Esophagus squamous epithelium (tissue), 5 donors: ENCODE measurements at places on chromosomes 2 and 18.

DNA sequence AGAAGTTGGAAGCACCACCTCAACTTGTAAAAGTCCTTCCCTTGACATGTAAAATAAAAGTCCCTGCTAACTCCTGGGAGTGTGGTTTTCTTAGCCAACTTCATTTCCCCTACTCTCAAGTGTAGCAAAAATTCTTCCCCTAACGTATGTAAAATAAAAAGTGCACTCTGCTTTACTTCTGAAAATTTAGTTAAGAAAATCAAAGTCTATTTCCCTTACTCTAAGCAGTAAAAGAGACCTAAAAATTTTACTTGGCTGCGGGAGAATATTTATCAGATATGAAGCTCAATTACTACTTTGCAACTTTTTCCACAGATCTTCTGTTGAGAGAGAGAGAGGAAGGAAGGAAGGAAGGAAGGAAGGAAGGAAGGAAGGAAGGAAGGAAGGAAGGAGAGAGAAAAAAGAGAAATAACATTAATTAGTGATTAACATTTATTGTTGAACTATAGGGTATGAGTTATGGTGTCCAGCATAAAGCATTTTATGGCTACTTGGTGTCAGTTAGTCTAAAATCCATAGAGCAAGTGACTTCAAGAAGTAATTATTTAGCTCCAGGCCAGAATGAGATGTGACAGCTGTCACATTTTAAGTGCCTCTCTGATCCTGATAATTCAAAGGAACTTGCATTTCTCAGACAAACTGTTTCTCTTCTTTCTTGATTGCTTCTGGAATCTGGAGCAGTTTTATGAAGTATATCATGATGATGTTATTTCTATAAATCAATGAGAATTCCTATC is 210.3 kb downstream of the TMX3 start:
- no peak for DNase-seq

DNA sequence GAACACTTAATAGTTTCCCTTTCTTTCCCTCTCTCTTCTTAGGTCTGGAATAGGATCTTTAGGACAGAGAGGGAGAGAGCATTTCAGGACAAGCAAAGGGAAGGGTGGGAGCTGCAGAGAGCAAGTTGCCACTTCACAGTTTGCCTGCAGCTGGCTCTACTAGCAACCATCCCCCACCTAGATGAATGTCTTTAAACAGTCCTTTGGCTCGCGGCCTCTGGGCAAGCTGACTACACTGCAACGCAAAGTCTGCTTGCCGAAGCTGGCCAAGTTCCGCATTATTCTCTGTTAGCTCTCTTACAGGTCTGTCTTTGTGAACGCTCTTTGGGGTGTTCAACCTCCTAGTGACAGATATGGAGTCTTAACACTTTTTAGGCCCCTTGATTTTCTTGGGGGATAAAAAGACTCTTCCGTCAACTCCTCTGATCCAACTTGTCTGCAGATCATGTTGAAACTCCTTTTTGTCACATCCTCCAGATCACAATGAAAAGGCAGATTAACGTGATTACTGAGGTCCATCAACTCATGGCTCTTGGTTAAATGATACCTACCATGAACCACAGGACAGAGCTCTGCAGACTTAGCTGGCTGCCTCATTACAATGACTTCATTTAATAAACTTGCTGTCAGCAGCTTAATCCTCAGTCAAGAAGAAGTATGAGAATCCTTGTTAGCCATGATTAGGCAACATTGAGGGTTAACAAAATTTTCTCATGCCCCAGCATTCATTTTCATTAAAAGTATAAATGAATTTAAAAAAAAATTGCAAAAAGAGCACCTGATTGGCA is 74.6 kb downstream of the SLC4A3 start:
- DNase-seq: no peak

DNA sequence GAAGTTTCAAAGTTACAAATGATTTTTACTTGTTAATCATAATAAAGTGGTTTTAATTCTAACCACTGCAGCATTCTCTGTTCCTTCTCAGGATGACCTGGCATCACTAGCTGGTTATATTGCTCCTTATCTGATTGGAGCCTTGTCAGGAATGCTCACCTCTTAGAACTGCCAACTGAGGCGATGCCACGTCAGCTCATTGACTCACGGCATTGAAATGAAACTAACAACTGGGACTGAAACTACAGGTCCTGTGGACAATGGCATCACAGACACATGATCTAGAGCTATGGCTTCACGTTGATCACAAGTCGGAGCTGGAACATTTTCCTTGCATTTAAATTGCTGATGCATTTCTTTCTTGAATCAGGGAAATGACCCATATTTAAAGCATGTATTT is 54.9 kb upstream of the MAP2 start:
- no peak for DNase-seq

- no peak for DNase-seq
Measured at GRCh38 chr2:13003500-13003899, 286.8 kb downstream of the TRIB2 start.

GRCh38 chr2:239212121-239212928 is 188.5 kb downstream of the HDAC4 start:
- no peak for DNase-seq

GRCh38 chr2:86260978-86261377 is 61.7 kb downstream of the MRPL35 start:
- DNase-seq: no peak

DNA sequence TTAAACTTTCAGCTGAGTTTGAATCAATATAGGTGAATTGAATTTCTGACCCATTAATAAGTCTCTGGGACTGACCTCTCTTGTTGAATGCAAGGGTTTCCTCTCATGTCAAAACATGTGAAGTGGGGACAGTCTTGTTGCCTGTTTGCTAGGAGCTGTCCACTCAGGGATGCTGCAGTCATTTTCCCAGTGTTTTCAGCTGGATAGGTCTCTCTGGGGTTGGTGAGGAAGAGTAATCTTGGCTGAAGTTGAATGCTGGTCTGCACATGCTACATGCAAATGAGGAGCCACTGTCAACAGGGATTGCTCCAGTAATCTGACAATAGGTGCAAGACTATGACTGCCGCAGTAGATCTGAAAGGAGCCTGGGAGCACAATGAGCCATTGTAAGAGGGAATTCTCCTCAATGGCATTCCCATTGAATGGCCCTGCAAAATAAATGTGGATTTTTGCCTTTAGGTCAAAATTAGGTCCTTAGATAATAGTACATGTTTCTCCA is 34.1 kb upstream of the IL1RL1 start:
- no peak for DNase-seq

- DNase-seq: no peak
Measured at GRCh38 chr2:181911830-181912229, 20.3 kb downstream of the ITPRID2 start.

- DNase-seq: no peak
Measured at GRCh38 chr2:219908538-219908937, 281.1 kb downstream of the SLC4A3 start.

GRCh38 chr2:169007941-169008340 is 23.2 kb downstream of the ABCB11 start:
- DNase-seq: no peak

GRCh38 chr2:159010340-159010739 is 41.9 kb downstream of the TANC1 start:
- DNase-seq: no peak

GRCh38 chr2:104825124-104825865 is 28.6 kb upstream of the POU3F3 start:
- DNase-seq: no peak

- no peak for DNase-seq
Measured at GRCh38 chr2:112520234-112520783, 22.0 kb upstream of the POLR1B start.

GRCh38 chr2:159710601-159711180 is 1.6 kb upstream of the MARCHF7 start:
- no peak for DNase-seq

DNA sequence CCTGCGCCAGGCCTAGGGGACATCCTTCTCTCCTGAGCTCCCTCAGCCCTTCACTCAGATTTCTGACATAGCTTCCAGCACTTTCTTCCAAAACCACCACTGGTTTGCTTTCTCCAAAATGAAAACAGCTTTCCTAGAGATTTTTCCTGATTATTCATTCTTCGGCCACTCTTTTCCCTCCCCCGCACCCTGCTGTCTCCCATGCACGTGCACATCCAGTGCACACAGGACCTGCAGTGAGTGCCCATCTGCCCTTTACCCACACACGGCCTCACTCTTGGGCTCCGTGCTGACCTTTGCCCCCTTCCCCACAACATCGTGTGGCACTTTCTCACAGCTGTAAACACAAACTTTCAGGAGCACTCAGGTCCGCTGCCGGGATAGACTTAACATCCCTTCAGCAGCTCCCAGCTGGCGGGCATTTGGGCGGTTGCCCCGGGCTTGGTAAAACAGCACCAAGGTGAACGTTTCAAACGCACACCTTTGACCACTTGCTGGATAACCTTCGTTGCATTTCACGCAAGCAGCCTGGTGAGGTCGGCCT is 25.8 kb downstream of the KIF1A start:
- no peak for DNase-seq

GRCh38 chr18:40473221-40474029 is 1481.6 kb upstream of the PIK3C3 start:
- no peak for DNase-seq

GRCh38 chr2:170813611-170814532 is 2.8 kb upstream of the GAD1 start:
- no peak for DNase-seq

- no peak for DNase-seq
Measured at GRCh38 chr18:49185623-49186022, 234.9 kb upstream of the SMAD7 start.

DNA sequence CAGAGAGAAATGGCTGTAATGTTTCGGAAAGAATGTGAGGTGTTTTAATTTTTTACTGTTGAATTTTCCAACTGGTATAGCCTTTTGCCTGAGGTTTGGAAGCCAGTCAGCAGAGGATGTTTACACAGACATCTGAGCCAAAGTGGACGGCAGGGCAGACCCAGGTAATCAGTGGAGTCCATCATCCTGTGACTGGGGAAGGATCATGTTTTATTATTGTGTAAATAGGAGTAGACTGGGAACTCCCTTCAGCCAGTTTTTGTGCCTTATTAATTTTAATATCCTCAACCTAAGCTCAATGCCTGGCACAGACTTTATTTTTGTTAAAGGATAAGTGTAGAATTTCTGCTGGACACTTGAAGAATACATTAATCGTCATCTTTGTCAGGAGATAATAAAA is 142.0 kb upstream of the GAREM1 start:
- no peak for DNase-seq

DNA sequence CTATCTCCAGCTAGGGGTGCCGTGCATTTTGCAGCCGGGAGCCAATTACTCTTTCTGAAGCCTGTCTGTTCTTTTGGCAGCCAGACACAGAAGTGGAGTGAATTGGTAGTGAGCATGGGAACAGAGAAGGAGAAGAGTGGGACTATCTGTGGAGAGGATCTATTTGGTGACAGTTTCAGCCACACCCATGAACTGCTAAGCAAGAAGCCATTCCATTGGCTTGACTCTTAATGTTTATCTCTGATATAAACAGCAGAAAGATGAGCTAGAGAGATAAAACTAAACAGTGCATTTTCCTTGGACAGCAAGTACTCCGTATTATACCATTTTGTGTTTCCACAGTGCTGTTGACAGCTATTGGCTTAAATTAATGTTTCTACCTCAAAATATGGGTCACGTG is 259.6 kb upstream of the THUMPD2 start:
- DNase-seq: no peak

GRCh38 chr18:48367557-48367956 is 41.6 kb downstream of the ZBTB7C start:
- DNase-seq: no peak

DNA sequence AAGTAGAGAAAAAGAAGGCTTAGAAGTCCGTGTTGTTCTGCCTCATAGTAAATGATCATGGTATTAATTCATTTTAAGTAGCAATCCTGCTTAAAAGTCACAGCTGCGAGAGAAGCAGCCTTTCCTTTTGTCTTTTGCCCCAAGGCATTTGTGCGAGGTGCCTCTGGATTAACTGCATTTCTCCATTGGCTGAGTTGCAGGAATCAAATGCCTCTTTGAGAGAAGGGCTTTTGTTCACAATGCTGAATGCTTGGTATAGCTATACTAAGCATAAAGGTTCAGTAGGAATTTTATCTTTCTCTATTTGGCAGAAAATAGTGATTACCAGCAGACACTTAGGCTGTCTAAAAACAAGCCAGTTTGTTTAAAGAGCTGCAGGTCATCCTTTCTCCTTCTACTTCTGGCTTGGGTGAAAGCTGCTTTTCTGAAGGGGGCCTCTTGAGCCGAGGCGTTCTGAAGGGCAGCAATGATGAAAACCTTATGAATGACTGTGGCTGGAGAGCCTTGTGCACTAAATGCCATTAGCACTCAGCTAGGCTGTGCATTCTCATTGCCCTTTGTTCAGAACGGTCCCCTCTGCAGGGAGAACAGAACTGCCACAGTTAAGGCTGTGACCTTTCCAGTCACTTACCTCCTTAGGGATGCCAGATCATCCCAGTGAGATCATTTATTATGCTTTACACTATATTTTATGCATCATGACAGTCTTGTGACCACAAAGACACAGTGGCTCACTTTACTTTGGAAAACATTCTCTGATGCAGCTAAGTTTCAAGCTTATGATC is 68.8 kb upstream of the TMEM87B start:
- no peak for DNase-seq

- DNase-seq: no peak
Measured at GRCh38 chr18:55920063-55920462, 332.1 kb upstream of the TCF4 start.

- DNase-seq: no peak
Measured at GRCh38 chr18:74480149-74480651, 16.0 kb upstream of the CNDP2 start.

DNA sequence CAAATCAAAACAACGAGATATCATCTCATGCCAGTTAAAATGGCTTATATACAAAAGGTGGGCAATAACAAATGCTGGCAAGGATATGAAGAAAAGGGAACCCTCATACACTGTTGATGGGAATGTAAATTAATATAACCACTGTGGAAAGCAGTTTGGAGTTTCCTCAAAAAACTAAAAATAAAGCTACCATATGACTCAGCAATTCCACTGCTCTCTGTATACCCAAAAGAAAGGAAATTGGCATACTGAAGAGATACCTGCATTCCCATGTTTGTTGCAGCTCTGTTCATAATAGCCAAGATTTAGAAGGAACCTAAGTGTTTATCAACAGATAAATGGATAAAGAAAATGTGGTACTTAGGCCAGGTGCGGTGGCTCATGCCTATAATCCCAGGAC is 124.8 kb downstream of the MSTN start:
- no peak for DNase-seq

DNA sequence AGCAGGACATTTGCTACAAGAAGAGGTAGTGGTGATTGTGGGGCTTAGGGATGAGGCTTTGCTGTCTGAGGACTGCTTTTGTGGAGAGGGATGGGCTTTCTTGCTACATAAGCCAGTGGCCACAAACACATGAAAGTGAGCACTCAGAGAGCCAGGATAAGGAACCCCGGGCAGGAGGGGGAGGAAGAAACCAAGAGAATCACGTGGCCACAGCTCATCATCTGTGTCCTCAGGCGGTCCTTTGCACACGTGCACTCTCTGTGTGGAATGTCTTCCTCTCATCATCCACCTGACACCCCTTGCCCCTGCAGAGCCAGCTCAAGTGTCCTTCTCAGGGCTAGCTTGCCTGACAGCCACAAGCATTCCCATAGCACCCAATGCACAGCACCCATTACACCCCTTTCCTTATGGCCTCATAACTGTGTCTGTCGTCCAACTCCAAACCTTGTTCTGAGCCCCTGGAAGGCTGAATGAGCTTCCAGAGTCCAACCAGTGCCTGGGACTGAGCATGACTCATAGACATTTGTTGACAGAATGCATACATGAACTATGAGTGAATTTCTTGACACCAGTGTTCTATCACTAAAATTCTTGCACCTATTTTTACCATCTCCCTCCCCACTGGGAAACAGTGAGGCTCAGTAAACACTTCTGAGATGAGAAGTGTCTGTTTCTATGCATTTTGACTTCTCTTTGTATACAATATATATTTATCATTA is 398.3 kb downstream of the ALK start:
- DNase-seq: no peak

GRCh38 chr2:162028511-162028910 is 45.5 kb downstream of the DPP4 start:
- DNase-seq: no peak
